Fibroblast of skin of right quadriceps (primary cell): ENCODE measurements at places on chromosomes 6 and 20.

DNA sequence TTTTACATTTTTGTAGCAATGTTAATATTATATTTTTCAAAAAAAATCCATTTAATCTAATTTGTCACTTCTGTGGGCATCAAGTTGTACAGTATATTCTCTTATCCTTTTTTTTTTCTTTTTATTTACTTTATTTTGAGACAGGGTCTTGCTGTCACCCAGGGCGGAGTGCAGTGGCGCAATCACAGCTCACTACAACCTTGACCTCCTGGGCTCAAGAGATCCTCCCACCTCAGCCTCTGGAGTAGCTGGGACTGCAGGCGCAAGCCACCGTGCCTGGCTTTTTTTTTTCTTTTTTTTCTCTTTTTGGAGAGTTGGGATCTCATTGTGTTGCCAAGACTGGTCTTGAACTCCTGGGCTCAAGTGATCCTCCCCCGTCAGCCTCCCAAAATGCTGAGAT is 14.4 kb upstream of the BEND6 start:
- DNase-seq: no peak

- peak; percentile 77 for DNase-seq
These were observed 47.9 kb upstream of the CCDC167 start for GRCh38 chr6:37547564-37548061.

DNA sequence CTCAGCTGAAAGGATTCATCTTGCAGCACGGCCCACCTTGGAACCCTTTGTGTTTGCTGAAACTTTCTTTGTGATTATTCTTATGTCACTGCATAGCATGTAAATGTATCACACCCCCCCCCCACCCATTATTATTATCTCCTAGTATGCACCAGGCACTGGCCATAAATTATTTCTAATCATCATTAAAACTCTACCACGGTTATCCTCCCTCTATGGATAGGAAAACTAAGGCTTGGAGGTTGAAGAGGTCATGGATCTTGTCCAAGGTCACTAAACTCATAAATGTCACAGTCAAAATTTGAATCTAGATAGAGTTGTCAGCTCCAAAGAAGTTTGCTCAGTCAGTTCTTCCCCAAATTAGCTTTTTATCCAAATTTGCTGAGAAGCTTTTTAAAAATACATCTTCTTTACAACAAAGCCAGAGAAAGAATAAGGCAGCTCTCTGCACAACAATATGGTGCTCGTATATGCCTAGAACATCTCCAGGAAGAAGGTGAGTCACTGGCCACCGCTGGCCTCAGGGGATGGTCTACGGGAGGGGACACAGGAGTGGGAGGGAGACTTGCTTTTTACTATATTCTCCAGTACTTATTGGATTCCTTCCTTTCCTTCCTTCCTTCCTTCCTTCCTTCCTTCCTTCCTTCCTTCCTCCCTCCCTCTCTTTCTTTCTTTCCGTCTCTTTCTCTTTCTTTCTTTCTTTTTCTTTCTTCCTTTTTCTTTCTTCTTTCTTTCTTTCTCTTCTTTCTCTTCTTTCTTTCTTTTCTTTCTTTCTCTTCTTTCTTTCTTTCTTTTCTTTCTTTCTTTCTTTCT is 134.5 kb downstream of the VEGFA start:
- DNase-seq: peak; percentile 41

- DNase-seq: no peak
These were observed 21.7 kb downstream of the GFOD1 start for GRCh38 chr6:13465734-13466133.

DNA sequence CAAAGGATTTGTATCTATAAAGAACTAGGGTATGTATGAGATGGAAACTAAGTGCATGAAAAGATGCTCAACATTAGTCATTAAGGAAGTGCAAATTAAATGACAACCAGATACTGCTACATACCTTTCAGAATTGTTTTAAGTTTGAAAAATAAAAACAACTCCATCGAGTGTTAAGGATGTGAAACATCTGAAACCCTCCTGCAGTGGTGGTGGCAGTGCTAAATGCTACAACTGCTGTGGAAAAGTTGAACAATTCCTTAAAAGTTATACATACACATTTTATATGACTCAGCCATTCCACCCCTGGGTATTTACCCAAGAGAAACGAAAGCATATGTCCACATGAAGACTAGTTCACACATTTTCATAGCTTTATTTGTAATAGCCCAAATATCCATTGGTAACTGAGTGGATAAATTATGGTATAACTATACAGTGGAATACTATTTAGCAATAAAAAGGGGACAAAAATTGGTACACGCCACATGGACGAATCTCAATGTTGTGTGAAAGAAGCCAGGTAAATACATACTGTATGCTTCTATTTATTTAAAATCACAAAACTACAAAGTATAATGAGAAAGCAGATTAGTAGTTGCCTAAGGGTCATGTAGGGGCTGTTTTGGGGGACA is 10.6 kb downstream of the ARMH2 start:
- DNase-seq: peak; percentile 34

DNA sequence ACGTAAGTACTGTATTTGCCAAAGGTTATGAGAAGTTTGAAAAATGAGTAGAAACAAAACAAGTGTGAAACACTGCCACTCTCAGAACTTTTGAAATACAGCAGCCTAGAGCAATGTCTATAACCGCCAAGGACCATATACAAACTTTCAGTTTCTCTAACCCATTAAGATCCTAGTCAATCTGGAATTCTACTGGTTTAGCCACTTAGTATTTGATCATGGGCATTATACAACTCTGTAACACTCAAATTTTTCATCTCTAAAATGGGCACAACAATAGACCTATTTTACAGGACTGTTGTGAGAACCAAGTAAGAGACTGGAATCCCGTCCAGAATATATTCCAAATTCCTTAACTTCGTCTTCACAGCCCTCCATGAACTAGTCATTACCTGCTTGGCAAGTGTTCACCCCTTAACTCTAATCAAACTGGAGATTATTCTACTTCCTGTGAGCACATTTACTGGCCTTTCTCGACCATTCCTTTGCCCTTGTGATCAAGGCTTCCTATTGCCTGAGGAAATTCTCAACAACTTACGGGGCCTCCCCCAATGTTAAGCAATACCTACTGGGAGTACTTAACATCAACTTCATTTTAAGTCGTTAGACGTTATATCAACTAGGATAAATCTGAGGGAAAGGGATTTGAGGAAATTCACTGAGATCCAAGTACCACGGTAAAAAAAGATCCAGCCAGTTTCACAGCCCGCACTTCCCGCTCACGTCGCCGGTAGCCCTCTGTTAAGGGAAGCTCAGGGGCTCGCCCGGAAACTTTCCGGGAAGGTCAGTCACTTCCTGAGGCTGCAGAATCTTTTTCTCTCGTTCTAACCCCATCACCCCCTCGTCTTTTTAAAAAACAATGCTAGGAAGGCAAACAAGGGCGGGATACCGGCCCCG is 1.1 kb downstream of the EIF2S2 start:
- DNase-seq: peak; percentile 50

- no peak for DNase-seq
These were observed 101.8 kb downstream of the MBOAT1 start for GRCh38 chr6:20110478-20110877.

DNA sequence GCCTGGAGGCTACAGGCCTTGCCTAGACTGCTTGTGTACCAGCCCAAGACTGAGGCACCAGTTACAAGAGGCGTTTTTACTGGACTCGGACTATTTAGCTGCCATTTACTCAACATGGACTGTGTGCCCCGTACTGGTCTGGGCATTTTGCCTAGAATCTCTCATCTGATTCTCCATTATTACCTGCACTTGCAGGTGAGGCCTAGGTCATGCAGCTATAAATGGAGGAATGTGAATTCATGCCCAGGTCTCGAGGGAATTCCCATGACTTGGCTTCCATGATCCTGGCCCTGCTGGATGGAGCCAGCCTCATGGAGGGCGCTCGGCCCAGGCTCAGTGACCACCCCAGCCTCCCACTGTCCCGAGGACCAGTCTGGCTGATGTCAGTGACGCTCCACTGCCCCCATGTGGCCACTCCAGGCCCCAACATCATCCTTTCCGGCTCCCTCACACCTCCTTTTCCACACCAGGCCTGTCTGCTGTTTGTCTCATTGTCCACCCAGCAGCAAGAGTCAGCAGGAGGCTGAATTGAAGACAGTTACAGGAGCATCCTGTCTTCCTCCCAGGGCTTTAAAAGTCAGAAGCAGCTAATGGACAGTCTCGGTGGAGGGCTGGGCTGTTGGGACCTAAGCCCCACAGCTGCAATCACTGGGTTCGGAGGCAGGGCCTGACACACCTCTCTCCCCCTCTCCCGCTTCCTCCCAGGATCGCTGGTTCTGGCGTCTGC is 8.7 kb downstream of the MMP24OS start:
- peak; percentile 54 for DNase-seq

DNA sequence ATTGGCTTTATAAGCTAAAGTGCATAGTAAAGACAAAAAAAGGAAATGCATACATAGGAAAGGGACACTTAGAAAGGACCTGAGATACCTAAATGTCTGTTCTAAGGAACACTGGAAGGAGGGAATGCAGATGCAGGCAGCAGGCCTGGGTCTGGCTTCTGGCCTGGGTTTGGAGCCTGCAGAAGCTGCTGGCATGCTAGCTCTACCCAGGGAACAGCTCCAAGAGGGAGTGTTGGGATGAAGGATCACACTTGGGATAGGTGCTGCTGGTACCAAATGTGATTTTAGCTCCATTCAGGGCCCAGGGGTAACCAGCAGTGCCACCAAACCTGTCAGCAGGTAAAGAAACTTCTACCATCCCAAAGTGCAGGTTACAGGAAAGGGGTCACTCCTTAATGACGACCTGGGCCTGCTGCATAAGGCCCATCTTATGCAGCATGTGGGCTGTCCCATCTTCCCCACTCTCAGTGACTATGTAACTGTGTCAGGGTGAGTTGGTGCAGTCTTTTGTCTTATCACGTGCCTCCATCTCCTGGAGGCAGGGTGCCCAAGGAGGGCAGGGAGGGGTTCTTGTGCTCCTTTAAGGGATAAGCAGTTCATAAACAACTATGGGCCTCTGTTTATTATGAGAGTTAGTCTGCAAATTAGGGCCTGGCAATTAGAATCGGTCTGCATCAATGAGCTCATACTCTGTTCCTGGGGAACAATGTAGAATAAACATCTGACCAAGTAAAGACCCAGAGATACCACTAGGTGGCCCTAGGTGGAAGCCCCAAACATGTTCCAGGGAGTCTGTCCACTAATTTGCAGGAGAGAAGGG is 26.9 kb downstream of the DDX27 start:
- DNase-seq: peak; percentile 44

GRCh38 chr20:48292806-48293205 is 507.5 kb upstream of the SULF2 start:
- DNase-seq: no peak

DNA sequence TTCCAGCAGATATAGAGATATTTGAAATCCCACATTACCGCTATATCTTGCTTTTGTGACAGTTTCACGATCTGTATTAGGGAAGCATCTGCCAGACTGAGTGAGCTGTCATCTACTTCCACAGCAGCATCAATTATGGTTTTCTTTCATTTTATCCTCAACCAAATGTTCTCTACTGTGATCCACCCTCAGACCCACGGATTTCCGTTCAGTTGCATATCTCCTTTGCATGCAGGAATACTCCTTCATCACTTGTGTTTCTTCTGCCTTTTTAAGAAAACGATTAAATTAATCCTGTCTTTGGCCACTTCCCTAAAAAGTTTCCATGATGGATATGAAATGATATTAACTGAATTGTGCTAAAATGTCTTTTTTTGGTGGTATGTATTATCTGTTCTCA is 262.1 kb upstream of the ADGRB3 start:
- DNase-seq: peak; percentile 1

GRCh38 chr6:166206066-166206465 is 38.4 kb upstream of the TBXT start:
- DNase-seq: no peak

DNA sequence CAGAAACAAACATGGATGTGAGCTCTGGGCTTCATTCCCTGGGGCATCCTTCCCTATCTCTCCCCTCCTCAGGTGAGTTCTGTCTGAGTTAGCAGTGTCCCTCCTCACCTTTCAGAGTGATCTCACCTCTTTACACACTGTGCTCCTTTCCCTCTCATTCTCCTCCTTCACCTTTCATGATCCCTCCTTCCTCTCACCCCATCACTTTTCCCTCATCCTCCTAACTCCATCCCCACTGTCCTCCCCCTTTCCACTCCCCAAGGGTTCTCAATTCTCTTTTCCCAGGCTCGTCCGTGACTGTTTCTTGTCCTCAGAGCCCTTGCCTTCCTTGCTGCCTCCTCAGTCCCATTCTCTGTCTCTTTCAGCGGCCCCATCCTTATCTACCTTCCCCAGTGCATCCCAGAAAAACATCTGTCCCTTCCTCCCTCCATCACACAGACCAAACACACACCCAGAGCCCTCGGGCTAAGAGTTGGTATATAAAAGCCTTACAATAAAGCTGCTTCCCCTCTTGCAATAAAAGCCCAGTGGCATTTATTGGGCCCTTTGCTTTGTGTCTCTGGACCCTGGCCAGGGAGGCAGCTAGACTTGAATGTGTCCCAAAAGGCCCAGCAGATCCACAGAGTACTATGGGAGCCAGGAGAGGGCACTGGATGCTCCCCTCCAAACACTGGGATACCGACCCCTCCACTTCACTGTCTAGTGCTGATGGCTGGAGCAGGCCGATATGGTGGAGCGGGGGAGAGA is 1.9 kb downstream of the RNF39 start:
- DNase-seq: no peak

DNA sequence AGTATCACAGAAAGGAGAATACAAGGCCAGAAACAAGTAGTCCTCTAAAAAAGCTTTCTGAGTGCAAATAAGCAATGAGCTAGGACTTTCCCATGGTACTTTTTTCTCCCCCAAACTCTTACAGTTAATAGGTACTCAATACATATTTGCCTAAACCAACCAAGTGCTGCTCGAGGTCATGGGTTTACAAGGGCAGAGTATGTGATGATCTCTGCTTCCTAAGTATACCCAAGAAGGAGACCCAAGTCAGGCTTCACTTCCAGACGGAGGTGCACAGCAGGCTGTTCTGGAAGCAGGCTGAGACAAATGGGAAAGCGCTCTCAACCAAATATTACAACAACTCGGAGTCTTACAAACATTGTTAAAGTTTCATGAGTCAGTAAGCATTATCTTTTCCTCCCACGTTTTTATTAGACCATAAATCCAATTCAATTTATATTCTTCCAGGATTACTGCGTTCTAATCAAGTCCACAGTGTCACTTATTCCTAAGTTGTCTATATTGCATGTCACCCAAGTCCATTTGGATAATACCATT is 8.1 kb downstream of the FYN start:
- DNase-seq: no peak

GRCh38 chr6:66896415-66896814 is 1189.4 kb upstream of the EYS start:
- no peak for DNase-seq

GRCh38 chr6:56370561-56371211 is 123.3 kb upstream of the COL21A1 start:
- DNase-seq: peak; percentile 89
